Stimulated activated naive CD8-positive, alpha-beta T cell treated with anti-CD3 and anti-CD28 coated beads, Interleukin-15, Interleukin-2, amounts not matched to agents 100 U/mL and 50 U/mL, for 24 hours (primary cell): ENCODE measurements at places on chromosomes 3 and 15.

DNA sequence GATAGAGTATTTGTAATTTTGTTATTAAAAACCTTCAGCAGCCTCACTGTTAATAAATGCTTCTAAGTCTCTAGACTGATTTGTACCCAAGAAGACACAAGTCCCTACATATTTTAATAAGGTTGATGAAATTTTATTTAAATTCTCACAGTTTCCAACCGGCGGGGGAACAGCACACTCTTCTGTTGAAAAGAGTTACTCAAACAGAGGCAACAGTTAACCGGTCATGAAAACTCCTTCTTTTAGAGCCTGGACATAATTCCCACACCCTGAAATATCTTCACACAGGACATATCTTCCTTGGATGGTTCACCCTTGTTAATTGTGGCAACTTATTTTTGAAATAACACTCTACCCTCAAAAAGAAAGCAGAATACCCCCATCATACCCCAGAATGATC lies 278.8 kb downstream of the FOXP1 start:
- DNase-seq, result no peak

GRCh38 chr15:96978937-96979473 lies 648.5 kb downstream of the NR2F2 start:
- no peak for DNase-seq

GRCh38 chr15:71934446-71934845 lies 124.1 kb downstream of the NR2E3 start:
- DNase-seq, result no peak

- DNase-seq, result no peak
These were observed 40.6 kb upstream of the FXR1 start for GRCh38 chr3:180871901-180872300.

- no peak for DNase-seq
These were observed 107.0 kb downstream of the CNTN4 start for GRCh38 chr3:2205692-2206091.

DNA sequence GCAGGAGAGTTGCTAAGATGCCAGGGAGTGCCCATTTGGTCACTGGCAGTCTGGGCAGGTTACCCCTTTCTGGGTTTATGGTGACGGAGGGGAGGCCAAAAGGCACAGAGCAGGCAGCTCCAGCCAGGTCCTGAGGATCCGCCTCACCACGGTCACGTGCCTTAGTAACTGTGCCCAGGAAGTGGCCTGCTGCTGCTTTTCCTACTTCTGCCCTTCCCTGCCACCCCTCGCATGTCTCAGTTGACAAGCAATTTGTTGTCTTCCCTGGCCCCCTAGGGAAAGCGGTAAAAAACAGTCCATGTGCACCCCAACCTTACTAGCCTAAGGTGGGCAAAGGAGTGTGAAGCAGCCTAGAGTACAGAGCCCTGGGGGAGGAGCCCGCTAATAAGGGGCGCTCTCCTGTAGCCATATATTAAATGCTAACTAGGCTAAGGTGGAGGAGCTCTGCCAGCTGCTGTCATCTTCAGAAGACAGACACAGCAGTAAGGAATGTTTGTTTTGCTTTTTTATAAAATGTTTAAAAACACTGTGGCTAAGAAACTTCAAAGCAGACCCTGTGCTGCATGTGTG lies 9.1 kb upstream of the LIPH start:
- no peak for DNase-seq

DNA sequence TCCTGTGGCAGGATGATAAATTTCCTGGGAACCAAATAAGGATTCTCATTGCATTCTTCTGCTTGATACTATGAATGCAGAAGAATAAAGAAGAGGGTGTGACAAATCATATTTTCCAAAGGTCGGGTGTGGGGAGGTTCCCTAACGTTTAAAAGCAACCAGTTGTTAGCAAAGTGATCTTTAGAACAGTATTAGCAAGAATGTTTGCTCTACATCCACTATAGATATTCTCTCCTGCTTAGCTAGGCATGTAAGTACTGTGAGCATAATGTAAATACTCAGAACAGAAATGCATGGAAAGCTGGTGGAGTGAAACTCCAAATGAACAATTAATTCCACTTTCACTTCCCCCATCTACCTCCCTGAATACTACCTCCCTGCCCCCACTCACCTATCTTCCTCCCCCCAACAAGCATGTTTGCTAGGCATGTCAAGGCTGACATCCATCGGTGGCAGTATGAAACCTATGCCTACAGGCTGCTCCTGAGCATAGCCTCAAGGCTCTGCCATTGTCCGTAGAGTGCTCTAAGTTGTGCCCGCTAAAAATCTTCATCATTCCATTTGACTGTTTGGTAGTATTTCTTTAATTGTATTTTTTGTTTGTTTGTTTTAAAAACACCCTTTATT lies 329.7 kb downstream of the TIGIT start:
- DNase-seq, result no peak

GRCh38 chr15:62026487-62027262 lies 33.6 kb downstream of the VPS13C start:
- no peak for DNase-seq

DNA sequence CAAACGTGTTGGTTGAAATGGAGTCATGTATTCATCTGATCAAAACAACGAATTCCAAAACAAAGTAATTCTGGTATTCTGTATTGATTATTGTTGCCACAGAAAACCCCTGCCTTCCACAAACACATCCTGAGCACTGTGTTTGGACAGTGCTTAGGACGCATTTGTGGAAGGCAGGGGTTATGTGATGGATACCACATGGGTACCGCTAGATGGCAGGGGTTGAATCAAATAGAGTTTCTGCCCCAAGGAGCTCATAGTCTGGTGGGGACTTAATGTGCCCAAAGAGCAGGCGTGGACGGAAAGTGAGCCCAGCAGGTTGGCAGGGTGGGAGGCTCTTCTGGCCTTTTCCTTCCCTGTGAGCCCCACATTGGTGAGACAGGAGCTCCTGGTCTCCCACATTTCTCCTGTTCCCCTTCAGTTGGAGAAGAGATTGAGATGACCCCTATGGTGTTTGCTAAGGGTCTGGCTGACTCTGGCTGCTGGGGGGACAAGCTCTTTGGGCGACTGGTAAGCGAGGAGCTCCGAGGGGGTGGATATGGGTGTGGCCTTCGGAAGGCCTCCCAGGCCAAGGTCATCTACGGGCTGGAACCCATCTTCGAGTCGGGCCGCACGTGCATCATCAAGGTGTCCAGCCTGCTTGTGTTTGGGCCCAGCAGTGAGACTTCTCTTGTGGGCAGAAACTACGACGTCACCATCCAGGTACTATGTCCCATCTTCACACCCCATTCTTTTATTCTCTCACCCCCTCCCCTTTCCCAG lies 22.1 kb upstream of the SLC28A1 start:
- no peak for DNase-seq

DNA sequence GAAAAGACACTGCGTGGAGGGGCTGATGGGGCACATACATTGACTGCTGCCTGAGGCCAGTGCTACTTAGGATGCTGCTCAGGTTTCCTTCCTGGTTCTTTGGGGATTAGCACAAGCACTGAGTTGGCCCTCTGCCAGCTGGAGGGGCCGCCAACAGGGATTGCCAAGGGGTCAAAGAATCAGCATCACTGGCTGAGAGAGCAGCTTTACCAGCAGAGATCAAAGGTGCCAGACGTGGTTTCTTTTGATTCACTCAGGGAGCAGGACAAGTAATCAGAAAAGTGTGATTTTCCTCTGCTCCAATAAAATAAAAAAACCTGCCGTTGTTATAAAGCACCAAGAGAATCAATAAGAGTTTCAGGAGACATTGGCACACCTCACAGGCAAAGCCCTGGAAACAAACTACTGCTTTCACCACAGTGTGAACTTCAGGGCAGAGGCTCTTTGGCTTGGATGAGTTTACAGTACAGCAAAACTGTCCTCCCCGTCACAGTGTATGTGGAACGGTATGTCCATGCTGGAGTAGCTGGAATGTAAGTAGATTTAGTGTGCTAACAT lies 45.8 kb upstream of the FSIP1 start:
- no peak for DNase-seq
